Naive thymus-derived CD4-positive, alpha-beta T cell (primary cell): ENCODE measurements at places on chromosomes 1 and 21. TPM values are rescaled to one million over a fixed set of nuclear protein-coding genes. Genes with fewer than 3 reads are reported as not detected.

The CYP4Z1 gene
- total RNA-seq, result not detected

The OR2AK2 gene
- total RNA-seq, result not detected

The KRTAP19-3 gene
- not detected for total RNA-seq

The SLC37A1 gene
- total RNA-seq, result 18.2 TPM

The PPP1R8 gene
- total RNA-seq, result 39.5 TPM

The C1orf53 gene
- total RNA-seq, result not detected

The SERINC2 gene
- not detected for total RNA-seq

- DNase-seq, result no peak
Measured at GRCh38 chr21:29145852-29146453, 15.5 kb downstream of the MAP3K7CL start.

DNA sequence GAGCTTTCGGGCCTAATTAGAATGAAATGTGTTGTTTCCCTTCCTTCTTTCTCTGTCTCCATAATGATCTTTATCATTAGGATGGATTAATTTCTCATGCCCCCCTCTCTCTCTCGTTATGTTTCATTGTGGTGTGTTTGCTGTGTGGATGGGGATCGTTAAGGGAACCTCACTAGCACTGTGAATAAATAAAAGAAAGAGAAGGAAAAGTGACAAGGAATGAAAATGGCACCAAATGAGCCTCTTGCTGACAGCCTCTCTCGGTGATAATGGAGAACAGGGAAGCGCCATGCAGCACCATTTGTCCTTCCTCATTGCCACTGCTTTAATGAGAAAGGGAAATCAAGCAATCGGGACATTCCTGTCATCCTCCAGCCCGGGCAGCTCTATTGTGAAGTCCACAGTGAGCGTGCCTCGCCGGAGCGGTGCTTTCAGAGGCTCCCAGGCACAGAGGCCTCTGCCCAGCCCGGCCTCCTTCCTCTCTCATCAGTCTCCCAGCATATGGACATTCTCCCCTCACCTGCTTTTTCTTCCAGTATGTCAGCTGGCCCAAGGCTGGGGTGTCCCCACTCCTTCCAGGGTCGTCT, 265.7 kb upstream of the TMEM51 start:
- DNase-seq, result no peak

DNA sequence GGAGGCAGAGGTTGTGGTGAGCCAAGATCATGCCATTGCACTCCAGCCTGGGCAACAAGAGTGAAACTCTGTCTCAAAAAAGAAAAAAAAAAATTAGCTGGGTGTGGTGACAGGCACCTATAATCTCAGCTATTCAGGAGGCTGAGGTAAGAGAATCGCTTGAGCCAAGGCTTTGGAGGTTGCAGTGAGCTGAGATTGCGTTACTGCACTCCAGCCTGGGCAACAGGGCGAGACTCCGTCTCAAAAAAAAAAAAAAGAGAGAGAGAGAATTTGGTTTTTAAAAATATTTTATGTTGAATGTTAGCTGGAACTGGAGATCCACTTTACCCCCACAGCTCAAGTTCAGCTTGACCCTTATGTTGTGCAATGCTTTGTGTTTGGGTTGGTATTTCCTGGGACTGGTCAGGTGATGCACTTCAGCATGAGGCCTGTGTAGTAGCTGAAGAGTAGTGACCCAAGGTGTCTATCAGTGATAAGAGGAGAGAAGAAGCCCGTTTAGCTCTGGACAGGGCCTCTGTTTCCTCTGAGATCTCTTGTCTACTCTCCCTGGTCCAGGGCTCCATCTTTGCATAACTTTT, 36.8 kb upstream of the MACF1 start:
- no peak for DNase-seq

- no peak for DNase-seq
Measured at GRCh38 chr1:7922301-7922700, 18.3 kb downstream of the TNFRSF9 start.

DNA sequence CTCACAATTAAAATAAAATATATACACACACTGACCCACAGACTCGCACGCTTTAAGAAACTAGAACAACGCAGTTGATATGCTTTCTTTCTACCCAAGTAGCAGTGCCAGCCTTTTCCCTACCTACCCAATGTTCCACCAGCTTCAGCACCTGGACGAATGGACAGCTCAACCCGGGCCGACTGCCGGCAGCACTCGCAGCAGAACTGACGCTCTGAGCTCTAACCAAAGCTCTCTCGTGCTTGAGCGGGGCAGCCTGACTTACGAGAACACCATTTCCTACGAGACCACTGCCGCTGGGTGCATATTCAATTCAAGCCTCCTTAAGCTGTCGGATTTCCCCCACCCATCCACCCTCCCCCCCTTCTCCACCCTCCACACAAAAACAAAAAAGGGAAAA, 127.4 kb upstream of the DPYD start:
- peak; percentile 75 for DNase-seq

DNA sequence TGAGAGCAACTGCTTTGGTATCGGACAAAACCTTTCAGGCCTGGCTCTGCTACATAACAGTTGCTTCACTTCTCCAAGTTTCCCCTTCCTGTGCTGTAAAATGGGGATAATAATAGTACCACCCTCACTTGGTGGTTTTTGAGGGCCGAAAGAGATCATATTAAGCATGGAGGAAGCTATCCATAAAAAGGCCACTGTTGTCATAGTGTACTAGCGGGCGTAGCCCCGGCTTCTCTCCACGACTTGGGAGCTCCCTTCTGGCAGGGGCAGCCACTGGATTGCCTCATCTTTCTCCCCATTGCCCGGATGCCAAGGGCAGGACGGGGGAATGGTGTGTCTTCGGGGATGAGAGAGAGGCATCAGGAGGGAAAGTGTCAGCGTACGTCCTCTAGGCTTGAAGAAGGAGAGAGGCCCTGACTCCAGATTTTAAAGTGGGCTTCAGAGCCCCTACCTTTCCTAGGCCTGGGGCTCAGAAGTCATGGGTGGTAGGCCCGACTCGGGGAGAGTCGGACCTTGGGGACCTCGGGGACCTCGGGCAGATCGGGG, 548 bp upstream of the MFSD2A start:
- DNase-seq, result no peak

- no peak for DNase-seq
Measured at GRCh38 chr1:116983112-116983511, 18.4 kb upstream of the CD101 start.

- DNase-seq, result peak; percentile 41
Measured at GRCh38 chr1:198465201-198466144, 75.0 kb downstream of the ATP6V1G3 start.

GRCh38 chr1:88801575-88802208, 89.7 kb downstream of the GTF2B start:
- no peak for DNase-seq

DNA sequence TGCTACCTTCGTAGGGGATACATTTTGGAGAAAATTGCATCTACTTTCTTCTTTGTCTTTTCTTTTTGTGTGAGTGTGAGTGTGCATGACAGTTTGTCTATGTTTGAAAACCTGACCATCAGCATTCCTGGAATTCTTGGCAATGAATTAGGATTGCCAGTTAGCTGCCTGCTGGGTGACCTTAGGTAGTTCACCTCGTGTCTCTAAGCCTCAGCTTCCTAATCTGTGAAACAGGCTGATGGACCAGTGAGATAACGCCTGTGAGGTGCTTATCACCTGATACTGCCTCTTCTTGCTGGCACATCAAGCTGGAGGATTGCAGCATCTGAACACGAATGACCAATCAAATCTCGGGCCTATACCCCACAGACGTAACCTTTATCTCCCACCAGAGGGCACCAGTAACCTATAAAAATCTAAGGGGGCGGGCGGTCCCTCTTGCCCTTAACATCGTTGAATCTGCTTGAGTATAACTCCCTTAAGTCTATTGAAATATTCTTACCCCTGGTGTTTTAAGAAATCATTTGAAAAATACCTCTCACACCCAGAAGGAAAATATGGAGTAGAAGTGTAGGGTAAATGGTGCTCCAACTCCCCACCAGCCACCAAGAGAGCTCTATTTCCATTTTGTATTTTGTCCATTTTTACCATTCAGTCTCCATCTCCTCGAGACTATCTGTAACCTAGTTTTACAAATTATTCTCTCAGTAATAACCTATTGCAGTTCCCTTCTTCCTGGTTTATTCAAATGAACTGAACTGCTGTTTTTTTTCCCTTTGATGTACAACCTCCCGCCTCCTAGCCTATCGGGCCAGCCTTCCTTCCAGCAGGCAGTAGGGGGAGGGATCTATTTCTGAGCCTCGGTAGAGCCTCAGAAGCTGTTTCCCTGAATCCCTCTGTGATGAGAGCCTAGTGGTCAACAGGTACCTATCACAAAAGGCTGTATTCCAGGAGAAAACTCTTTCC, 49.7 kb downstream of the MDM4 start:
- DNase-seq, result peak; percentile 63

DNA sequence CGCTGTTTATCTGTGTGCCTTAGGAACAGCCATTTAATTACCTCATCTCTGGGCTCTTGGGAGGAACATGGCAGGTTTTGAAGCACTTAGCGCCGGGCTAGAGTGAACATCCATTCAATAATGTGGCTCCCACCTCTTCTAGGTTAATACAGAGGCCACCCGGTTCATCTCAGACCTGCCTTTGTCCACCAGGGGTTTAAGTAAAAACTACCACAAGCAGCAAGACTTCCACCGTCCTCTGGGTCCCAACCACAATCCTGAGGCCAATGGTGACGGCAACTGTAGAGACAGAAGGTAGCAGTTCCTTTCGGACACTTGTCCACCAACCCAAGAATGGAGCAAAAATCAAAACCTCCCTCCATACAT, 924 bp upstream of the DDOST start:
- DNase-seq, result no peak

DNA sequence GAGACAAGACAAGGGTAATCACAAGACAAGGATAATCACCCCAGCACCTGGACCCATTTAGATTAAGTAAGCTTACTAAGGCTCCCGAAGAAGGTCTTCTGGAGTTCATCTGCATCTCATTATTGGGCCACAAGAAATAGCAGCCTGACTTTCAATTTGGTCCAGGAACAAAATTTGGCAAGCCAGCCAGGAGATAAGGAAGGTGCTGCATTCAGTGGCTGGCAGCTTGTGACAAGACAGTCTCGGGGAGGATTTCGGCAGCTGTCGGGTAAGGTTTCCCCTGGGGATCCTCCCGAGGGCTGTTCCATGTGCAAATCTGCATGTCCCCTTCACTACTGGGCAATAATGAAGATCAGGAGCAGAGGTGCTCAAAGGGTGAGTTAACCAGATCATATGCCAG, 195.2 kb downstream of the FCRL5 start:
- no peak for DNase-seq

- DNase-seq, result no peak
Measured at GRCh38 chr1:184424157-184424556, 37.3 kb downstream of the C1orf21 start.

DNA sequence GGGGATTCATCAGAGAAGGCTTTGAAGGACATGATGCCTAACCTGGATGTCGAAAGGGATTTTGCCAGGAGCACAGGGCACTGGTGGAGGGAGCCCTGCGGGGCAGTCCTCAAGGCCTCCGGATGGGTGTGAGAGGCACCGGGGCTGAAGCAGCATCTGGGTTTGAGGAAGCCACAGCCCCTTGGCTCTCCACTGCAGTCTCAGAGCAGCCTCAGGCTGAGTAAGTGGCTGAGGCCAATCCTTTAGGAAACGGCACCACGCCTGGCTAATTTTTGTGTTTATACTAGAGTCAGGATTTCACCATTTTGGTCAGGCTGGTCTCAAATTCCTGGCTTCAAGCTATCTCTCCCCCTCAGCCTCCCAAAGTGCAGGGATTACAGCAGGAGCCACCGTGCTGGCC, 12.0 kb downstream of the ERVH48-1 start:
- no peak for DNase-seq

- DNase-seq, result no peak
Measured at GRCh38 chr1:25985171-25985570, 12.7 kb downstream of the PAFAH2 start.

DNA sequence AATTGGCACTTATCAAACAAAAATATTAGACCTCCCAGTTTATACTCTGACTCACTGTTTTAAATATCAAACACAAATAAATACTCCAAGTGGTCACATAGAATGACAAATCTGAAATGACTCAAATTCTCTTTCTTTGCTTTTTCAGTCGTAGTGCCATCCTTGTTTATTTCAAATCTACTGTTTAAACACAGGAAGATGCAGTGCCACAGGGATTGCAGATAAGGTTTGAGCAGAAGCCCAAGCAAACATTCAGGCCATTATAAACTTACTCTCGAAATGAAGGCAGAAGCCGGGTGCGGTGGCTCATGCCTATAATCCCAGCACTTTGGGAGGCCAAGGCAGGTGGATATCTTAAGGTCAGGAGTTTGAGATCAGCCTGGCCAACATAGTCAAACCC, 255.4 kb upstream of the PLXNA2 start:
- DNase-seq, result no peak

- no peak for DNase-seq
Measured at GRCh38 chr21:21200103-21200938, 202.1 kb downstream of the NCAM2 start.

- DNase-seq, result no peak
Measured at GRCh38 chr21:26933448-26933847, 33.4 kb downstream of the ADAMTS5 start.

- no peak for DNase-seq
Measured at GRCh38 chr1:94858276-94858675, 38.1 kb downstream of the SLC44A3 start.

DNA sequence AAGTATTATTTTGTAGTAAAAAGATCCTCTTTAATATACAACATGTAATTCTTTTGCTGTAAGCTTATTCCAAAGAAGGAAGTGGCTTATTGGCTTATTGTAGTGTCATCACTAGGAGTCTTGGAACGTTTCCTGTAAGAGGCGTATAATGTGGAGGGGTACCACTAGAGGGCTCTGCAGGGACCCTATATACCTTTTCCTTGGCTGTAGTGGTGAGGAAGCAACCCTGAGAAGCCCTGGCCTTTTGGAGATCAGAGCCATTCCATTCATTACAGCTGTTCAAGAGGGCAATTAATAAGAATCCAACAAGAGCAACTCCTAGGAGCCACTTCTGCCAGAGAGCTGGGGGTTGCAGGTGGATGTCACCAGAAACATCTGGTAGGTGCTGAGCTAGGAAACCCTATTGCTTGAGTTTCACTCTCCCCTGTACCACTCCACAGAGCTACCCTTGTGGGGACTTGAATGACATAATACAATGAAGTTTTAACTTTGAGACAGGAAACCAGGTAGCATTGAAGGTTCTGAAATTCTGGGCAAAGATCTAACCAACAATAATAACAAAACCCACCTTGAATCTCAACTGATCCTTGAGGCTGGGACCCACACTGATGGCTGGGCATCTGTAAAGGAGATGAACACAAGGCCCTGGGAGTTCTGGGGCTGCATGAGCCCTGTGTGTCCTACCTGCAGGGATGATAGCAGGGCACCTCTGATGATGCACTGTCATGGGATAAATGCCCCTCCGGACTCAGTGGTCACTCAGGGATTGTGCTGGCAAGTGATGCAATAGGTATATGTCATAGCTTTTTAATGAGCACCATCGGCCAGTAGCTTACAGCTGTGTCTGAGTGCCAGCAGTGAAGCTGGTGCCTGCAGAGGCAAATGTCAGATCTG, 160.2 kb upstream of the COA6 start:
- no peak for DNase-seq
